Kidney epithelial cell (primary cell): ENCODE measurements at places on chromosomes 13 and 19. TPM values are rescaled to one million over a fixed set of nuclear protein-coding genes. Genes with fewer than 3 reads are reported as not detected.

Gene ELAVL3
- not detected in 2 replicates for total RNA-seq

- DNase-seq, result peak; percentile 93
These were observed 143.9 kb upstream of the TSC22D1 start for GRCh38 chr13:44719857-44720671.

GRCh38 chr19:48698046-48698445 is 2.3 kb downstream of the FUT2 start:
- DNase-seq, result no peak

GRCh38 chr13:39095500-39095899 is 57.2 kb downstream of the NHLRC3 start:
- DNase-seq, result no peak

GRCh38 chr19:17256130-17256529 is 8.4 kb downstream of the USHBP1 start:
- no peak for DNase-seq

DNA sequence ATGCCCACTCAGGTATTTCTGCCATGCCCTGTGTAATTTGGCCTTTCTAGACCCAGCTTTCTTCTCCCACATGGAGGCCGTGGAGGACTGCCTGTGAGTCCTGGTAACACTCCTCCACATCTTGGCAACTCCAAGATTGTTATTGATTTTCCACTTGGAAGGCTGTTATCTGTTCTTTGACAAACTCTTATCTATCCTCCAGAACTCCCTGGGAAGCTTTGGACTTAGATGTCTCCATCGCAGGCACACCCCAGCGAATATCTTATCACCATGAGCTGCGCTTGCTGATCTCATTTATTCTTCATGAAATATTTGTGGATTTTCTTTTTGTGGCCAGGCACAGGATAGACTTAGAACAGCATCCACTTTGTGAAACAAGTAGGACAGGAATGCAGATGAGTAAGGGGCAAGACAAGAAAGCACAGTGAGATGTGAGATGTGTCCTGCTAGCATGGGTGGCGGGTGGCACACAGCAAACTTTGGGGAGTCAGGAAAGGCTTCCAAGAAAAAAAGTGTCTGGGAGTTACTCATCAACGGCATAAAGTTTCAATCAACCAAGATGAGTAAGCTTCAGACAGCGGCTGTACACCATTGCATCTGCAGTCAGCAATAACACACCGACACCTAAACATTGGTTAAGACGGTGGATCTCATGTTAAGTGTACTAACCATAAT is 84.5 kb upstream of the IRS2 start:
- no peak for DNase-seq
